Activated CD8-positive, alpha-beta memory T cell treated with anti-CD3 and anti-CD28 coated beads for 1 hour (primary cell): ENCODE measurements at places on chromosomes 12 and 14.

GRCh38 chr14:100078997-100079725 is 13.9 kb downstream of the EVL start:
- peak; percentile 72 for DNase-seq

DNA sequence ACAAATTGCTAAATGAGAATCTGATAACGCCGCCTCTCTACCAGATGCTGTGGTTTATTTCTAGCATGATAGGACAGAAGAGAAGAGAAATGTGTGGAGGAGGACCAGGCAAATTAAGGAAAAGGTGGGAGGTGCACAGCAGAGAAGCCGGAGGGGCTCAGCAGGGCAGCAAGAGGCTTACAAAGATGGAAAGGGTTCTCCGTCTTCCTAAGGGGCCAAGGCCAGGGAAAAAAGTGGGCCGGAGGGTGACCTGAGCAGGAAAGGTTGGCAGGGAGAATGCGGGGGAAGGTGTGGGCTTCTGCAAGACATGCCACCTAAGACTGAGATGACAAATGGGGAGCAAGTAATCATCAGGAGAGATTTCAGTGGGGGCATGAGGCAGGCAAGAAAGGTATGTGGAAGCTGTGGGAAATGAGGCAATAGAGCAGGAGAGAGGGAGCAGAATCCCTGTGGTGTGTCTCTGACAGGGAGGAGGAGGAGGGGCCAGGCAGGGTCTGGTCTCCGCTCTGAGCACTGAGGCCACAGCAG is 18.7 kb downstream of the MANSC1 start:
- no peak for DNase-seq

DNA sequence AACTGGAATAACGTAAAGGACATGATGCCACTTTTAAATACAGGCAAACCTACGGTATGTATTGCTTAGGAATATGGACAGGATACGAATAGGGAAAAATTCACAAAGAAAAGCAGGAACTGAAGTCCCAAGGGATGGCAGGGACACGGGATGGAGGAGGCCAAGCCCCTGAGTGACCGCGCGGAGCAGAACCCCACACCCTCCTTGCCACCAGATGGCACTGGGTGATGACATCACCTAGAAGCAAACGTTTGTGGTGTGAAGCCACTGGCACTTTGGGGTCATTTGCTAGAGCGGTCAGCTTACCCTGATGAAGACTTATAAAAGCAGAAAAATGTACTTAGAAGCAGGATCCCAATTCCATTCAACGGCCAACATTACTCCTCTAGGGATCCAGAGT is 9.4 kb downstream of the DHX37 start:
- no peak for DNase-seq

DNA sequence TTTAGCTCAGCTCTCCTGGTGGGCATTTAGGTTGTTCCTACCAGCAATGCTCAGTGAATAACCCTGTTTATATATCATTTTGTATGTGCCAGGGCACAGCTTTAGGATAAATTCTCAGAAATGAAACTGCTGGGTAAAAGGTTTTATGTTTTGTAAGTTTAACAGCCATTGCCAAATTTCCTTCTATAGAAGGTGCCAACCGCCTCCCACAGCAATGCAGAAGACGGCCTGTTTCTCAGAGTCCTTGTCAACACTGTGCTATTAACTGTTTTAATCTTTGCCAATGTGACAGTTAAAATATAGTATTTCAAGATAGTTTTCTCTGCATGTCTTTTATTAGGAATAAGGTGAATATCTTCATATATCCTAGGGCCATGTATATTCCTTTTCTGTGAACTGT is 65.0 kb downstream of the PPP1R13B start:
- no peak for DNase-seq
